Iris pigment epithelial cell (primary cell): ENCODE measurements at places on chromosomes 2 and 18.

DNA sequence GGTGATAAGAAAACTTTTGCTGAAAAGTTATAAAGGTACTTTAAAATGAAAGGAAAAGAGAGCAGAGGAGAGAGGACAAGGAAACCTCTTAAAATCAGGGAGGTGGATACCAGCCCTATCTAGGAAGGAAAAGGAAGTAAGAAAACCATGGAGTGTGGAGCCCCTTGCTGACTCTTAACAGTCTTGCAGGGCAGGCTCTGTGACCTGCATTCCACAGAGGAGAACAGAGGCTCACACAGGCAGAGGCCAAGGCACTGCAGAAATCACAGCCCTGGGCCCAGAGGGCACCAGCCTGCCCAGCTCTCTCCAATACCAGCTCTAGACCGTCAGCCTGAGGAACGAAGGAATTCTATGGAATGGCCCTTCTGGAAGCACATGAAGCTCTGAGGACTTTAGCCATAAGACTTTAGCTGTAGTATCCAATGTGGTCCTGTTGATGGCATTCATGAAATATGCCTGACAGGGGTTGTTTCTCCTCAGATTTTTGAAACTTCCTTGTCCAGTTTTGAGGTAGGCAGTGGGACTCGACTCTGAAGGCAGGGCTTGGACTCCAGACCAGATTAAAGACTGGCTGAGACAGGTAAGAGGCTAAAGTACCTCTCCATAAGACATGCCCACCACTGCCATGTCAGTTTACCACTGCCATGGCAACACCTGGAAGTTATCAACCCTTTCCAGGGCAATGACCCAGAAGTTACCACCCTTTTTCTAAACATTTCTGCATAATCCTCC, 216.3 kb downstream of the ANAPC1 start:
- DNase-seq, result peak; percentile 73

- peak; percentile 60 for DNase-seq
Observed at GRCh38 chr2:158761621-158762020, 33.5 kb upstream of the DAPL1 start.

GRCh38 chr18:59139291-59139614, 431 bp upstream of the SEC11C start:
- DNase-seq, result peak; percentile 89

DNA sequence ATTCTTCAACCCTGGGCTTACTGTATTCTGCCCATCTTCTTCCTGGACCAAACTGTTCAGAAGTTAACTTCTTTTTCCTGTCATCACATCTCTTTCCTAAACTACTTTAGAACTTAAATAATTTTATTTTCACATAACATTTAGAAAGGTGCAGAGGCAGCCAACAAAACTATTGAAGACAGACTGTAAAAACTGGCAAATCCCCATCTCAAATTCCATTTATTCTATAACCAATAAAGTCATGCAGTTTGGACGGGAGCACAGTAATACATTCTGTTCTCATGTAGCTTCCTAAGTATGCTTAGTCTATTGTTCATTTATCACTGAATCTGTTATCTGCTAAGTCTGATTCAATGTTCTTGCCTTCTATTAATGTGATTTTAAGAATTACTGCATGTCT, 99.1 kb downstream of the SMAD2 start:
- no peak for DNase-seq

DNA sequence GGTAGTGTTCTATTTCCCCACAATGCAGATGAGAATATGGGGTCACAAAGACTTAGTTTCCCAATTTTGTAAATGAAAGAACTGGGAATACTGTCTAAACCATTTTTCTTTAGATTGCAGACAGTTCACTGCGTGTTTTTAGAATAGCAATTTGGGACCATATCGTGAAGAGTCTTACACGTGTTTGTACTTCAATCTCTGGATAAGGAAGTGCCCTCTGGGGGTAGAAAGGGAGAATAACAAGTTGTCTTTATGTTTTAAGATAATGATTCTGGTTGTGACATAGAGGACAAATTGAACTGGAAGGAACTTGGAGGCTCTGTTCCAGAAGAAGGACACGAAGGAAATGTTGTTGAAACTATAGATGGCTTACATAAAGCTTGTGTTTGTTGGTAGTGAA, 457.7 kb downstream of the CBLN2 start:
- DNase-seq, result peak; percentile 5

GRCh38 chr2:229511524-229511923, 202.8 kb downstream of the DNER start:
- DNase-seq, result peak; percentile 66

DNA sequence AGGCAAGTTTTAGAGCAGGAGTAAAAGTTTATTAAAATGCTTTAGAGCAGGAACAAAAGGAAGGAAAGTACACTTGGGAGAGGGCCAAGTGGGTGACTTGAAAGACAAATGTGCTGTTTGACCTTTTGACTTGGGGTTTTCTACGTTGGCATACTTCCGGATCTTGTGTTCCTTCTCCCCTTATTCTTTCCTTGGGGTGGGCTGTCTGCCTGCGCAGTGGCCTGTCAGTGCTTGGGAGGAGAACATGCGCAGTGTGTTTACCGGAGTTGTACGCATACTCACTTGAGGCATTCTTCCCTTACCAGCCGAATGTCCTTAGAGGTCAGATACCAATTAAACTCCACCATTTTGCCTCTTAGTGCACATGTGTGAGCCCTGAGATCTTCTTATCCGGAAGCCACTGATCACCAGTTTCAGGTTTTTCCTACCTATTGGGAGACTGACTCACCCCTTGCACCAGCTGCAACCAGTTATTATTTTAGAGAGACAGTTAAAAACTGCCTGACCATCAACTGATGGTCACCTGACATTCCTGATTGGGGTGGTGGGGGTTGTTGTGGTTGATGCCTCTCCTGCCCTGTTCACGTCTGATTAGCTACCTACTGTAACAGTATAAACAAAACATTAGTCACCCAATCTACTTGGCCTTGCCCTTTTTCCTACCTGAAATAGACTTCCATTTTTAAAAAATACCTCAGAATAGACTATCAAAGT, 67.5 kb downstream of the NYAP2 start:
- peak; percentile 36 for DNase-seq
